Stromal cell of bone marrow (primary cell): ENCODE measurements at places on chromosomes 4 and X.
A peak's percentile ranks its signal among the peaks of the same experiment; 100 is the strongest.

DNA sequence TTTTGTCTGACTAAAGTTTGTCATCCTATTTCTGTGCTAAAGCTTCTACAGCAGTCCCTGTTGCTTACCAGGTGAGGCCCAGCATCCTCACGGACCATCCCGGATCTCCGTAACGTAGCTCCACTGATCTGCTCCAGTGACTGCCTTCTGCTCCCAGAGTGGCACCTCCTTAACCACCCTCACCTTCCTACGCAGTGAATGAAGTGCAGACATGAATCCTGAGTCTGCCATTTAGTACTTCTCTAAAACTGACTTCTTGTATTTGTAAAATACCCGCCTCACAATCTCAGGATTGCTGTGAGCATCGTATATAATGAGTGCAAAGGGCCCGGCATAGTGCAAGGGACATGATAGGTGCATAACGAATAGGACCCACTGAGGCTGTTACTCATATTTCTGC lies 27.7 kb upstream of the ACSL1 start:
- DNase-seq, result no peak

- no peak for DNase-seq
Measured at GRCh38 chr4:134278675-134279074, 77.1 kb upstream of the PABPC4L start.

- DNase-seq, result peak; percentile 75
Measured at GRCh38 chr4:113810906-113811305, 49.4 kb upstream of the CAMK2D start.

- no peak for DNase-seq
Measured at GRCh38 chrX:21700967-21701366, 42.8 kb upstream of the KLHL34 start.

DNA sequence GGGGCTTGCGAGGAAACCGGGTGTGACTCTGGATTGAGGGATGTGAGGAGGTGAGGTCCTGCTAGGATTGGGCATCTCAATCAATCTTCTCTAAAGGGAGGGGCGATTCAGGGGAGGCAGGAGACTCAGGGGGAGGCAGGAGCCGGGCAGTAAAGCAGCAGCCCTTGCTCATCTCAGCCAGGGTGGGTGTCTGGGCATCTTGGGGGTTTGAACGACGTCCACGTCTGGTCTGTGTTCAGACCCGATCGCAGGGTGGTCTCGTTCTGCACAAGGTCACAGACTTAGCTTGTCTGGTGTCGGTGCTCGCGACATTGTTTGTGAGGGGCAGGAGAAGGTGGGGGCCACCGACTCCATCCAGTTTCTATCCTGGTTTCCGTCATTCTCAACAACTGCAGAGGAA lies 231.3 kb upstream of the PSAPL1 start:
- DNase-seq, result no peak

DNA sequence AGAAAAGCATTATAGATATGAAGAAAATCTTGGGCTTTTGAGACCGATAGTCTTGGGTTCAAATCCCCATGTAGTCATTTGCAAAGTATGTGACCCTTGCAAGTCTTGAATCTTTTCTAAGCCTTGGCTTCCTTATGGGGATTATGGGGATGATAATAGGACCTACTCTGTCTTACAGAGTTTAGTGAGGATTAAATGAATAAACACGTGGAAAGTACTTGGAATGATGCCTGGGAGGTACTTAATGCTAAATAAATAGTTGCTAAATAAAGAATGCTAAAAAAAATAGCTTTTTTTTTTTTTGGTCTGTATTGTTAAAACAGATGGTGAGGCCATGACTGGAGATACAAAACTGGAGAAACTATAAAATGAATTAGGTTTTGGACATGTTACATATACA lies 292.7 kb downstream of the GPAT3 start:
- DNase-seq, result no peak

DNA sequence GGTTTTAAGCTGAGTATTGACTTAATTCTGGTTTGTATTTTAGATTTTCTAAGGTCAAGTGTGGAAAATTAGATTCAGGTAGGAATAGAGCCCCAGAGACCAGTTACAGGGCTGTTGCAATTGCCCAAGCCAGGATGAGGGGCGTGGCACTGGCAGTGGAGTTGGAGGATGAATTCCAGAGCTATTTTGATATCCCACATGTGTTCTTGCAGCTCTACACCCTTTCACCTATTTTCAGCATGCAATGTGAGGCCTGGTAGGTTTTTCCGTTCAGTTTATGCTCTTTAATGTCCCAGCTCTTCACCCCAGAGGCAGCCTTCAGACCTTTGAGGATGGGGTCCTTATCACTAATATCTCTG lies 17.9 kb upstream of the OGT start:
- no peak for DNase-seq

GRCh38 chrX:13373431-13374187 lies 53.8 kb upstream of the ATXN3L start:
- DNase-seq, result peak; percentile 82

DNA sequence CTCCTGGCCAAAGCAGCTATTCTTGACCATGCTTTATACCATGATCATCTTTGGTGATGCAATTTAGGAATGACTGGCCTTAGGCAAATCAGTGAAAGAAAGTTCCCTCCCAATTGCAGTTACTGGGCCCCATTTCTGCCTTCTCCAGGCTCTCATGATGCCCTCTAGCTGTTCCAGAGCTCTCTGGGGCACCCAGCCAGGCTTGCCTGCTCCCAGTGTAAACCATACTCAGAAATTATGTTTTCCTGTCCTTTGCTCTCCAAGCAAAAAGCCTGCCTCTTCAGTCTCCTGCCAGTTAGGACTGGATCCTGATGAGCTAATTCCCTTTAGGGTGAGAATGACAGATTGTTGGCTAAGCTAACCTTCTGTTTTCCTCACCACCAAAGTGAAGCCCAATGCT lies 85.3 kb upstream of the RBPJ start:
- peak; percentile 95 for DNase-seq

DNA sequence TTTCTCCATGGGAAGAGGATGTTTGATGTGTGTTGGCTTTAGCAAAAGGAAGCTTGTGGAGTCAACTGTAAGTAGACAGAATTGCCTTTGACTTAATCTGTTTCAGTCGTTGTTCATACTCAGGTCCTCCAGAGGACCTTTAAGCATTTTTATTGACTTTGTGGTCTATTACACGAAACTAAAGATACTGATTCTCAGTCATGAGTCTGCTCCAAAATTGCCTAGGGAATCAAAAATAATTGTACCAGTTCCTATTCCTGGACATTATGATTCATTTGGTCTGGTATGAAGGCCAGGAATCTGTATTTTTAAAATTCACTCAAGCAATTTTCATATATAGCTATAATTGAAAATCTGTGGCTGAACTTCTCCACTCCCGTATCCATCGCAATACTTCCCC lies 38.6 kb downstream of the AR start:
- DNase-seq, result peak; percentile 34

GRCh38 chr4:105140684-105141490 lies 5.8 kb upstream of the TET2 start:
- no peak for DNase-seq

DNA sequence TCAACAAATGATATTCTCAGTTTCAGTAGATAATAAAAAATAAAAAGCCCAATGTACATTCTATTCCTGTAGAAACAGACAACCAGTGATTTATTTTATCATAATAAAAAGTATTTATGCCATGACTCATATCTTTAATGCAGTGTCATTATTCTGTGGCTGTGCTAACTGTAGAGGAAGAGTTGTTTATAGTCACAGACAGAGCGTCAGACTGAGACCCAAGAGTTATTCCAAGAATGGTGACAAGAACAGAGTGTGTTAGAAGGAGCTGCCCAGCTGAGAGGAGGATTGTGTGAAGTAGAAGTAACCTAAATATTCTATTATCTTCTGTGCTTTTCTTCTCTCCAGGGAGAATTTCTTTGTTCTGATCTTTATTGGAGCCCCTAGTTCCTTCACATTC lies 210.7 kb downstream of the PPP1R2C start:
- DNase-seq, result peak; percentile 1

- DNase-seq, result no peak
Measured at GRCh38 chr4:147674496-147674895, 9.5 kb downstream of the PRMT9 start.

- DNase-seq, result no peak
Measured at GRCh38 chr4:54717694-54718093, 59.9 kb downstream of the KIT start.

DNA sequence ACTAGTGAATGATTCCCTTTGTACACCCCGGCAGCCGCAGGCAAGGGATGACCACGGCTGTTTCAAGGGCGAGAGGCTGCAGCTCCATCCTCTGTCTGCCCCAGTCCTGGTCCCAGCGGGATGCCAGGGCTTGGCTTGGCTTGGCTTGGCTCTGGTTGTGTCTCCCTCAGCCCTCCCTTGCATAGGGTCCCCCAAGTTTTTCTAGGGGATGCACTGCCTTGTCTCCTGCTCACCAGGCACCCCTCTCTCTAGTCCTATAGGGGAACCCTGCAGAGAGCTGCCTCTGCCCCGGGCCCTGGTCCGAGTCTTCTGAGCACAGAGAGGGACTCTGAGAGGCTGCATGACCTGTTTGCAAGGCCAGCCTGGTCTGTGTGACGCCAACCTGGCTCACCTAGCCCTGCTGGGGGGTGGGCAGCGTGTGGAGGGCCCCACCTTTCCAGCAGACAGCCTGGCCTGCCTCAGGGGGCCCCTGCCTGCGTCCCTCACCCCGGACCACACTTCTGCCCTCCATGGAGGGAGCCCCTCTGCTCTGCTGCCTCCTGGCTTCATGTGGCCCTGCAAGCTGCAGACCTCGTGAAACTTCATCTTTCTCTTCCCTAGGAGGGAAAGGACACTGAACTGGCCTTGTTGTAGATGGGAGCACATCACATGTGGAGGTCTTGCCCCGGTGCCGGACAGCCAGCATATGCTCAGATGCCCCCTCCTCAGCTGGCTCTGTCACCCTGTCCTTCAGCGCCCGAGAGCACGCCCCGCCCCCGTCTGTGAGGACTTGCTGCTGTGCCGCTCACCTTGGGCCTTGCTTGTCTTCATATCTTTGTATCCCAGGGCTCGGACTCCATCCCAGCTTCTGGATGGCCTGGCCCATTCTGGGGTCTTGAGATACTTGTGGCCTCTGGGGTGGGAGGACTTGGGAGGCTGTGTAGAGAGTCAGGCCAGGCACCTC lies 16.4 kb downstream of the SORCS2 start:
- DNase-seq, result no peak

DNA sequence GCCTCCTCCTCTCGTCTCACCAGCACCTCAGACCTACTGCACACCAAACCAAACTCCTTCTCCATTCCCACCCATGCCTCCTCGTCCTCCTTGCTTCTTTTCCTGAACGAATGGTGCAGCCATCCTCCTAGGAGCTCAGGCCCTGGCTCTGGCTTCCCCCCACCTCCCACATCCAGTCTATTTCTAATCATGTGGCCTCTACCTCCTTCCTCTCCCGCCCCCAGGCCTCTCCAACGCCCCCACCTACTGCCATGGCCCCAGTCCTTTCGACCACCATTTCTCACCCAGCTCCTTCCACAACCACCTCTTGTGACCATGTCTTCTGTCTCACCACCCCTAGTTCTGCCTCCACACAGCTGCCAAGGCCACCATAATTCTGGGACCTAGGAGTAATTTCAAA lies 127.1 kb downstream of the PJA1 start:
- no peak for DNase-seq

- DNase-seq, result peak; percentile 48
Measured at GRCh38 chrX:68498508-68499379, at the start of gene YIPF6. YIPF6 (plus strand) TSS chrX:68499051; CDS start chrX:68499067, 16 bp downstream.

DNA sequence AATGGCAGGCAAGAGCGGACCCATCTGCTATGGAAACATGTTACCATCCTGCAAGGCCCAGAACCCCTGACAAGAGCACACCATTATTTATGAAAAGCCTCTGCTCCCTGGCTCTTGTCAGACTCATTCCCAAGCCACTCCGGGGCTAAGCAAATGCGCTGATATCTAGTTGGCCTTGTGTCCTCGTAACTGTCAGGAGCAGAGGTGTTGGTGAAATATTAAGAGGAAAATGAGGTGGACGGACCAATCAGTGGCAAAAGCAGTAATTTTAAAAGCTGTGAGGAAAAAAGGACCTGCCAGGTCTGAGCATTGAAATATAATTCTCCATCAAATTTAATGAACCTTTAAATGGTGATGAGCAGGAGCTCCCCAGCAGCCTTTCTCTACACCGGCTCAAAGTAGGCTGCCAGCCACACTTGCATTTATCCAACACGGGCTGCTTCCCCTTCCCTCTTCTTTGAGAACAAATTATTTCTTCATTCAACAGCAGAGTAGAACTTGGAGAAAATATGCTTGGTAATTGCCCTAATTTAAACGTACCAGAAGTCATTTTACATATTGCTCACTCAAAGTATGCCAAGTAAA lies 214.3 kb downstream of the RASL11B start:
- no peak for DNase-seq

DNA sequence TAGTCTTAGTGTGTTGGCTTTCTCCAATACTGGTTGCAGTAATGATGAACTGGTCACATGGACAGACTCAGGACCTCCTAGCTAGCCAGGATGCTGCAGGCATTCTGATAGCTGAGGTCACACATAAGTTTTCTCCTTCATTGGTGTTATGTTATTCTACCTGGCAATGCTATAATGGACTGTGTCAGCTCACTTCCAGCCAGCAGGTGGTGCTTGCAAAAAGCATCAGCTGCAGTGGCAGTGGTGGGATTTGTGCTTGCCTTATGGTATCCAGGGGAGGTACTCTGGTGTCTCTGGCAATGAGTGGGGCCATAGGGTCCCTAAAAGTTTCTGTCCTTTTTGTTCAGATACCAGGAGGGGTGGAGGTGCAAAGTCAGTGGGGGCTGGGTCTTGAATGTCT lies 33.6 kb downstream of the ZNF330 start:
- no peak for DNase-seq
